ENCODE measurements at places on chromosomes 13 and 19. TPM values are rescaled to one million over a fixed set of nuclear protein-coding genes. Genes with fewer than 3 reads are reported as not detected.
A peak's percentile ranks its signal among the peaks of the same experiment; 100 is the strongest.

DNA sequence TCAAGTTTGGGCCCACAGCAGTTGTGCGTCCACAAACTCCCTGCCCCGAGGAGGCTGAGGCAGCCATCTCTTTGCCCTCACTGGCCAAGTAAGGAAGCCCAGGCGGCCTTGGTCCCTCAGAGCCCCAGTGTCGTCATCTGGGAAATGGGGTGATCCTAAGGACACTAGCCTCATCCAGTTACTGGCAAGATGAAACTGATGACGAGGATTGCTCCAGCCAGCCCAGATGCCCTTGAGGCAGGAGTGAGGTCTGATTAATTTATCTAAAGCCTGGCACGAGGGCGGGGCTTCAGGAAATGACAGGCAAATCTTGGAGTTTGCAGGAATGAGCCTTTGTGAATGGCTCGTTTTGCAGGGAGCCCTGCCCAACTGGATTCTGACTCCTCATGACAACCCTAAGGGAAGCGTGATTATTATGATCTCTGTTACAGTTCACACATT lies 5.6 kb downstream of the LIPE start:
- H3K4me3 ChIP-seq = no peak overlapping the region
- no peaks in the 10 kb centered on the region for H3K36me3 ChIP-seq
- H3K27me3 ChIP-seq = peaks cover 27% of the 10 kb centered on the region
- peak overlapping the region; percentile 33 for H3K27ac ChIP-seq
- peaks cover 42% of the 10 kb centered on the region for H3K4me1 ChIP-seq

DNA sequence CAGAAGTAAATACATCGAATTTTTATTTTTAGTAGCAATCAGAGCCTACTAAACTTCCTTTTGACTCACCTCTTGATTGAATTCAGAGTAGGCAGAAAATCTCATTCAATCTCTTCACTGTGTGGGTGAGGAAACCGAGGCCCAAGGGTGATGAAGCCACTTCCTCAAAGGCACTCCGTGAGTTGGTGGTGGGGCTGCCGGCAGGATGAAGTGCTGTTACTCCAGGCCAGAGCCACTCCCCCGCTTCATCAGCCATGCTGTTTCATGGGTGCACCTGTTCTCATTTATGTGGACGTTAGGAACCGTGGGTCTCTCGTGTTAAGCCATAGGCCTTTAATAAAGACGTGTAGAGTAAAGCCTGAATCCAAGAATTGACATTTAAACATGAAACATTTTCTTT lies 13.2 kb downstream of the ING1 start:
- H3K4me1 ChIP-seq = no peaks in the 10 kb centered on the region
- H3K27me3 ChIP-seq = no peaks in the 10 kb centered on the region
- no peaks in the 10 kb centered on the region for H3K36me3 ChIP-seq
- H3K27ac ChIP-seq = no peak overlapping the region
- no peak for DNase-seq
- no peak overlapping the region for H3K4me3 ChIP-seq

PSG6 gene
- not detected for total RNA-seq

SIRT6 gene
- total RNA-seq = 21.9 TPM

KLHL1 gene
- not detected for total RNA-seq

GPC5 gene
- total RNA-seq = 9.2 TPM
